ENCODE measurements at places on chromosomes 16 and 17.

- no peak for DNase-seq
These were observed 4.5 kb downstream of the ABCC3 start for GRCh38 chr17:50638966-50639713.

- no peak for DNase-seq
These were observed 12.8 kb upstream of the ITGB3 start for GRCh38 chr17:47240806-47241205.

DNA sequence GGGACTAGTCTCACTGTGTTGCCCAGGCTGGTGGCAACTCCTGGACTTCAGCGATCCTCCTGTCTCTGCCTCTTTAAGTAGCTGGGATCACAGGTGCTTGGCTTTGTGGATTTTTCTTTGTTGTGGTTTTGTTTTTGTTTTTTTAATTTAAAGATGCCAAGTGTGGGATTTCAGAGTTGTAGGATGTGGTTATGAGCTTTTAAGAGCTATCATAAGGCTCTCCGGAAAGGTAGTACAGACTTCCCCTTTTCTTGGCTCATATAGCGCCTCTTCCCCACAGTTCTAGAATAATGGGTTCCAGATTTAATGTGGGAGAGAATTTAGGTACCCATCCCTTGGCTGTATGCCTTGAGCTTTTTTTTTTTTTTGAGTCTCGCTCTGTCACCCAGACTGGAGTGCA is 17.1 kb downstream of the AKAP1 start:
- no peak for DNase-seq

- no peak for DNase-seq
These were observed 47.4 kb upstream of the CDYL2 start for GRCh38 chr16:80851831-80852230.

- DNase-seq = no peak
These were observed 7.1 kb upstream of the HOXB9 start for GRCh38 chr17:48633266-48633677.

GRCh38 chr16:4814046-4814445 is 11.6 kb upstream of the ROGDI start:
- DNase-seq = no peak

DNA sequence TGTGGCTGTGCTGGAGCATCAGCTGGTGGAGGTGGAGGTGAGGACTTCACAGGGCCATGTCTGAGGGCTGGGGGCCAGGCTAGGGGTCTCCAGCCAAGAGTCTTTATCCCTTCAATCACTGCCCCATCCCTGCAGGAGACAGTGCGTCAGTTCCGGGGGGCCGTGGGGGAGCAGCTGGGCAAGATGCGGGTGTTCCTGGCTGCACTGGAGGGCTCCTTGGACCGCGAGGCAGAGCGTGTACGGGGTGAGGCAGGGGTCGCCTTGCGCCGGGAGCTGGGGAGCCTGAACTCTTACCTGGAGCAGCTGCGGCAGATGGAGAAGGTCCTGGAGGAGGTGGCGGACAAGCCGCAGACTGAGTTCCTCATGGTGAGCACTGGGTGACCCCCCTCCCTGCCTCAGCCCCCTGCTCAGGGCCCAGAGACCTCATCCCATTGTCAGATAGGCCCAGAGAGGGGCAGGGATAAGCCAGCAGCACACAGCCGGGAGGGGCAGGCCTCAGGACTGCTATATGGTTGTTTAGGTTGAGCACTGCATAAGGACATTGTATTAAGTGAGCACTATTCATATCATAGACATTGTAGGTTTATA is 2.3 kb upstream of the PYDC1 start:
- no peak for DNase-seq

DNA sequence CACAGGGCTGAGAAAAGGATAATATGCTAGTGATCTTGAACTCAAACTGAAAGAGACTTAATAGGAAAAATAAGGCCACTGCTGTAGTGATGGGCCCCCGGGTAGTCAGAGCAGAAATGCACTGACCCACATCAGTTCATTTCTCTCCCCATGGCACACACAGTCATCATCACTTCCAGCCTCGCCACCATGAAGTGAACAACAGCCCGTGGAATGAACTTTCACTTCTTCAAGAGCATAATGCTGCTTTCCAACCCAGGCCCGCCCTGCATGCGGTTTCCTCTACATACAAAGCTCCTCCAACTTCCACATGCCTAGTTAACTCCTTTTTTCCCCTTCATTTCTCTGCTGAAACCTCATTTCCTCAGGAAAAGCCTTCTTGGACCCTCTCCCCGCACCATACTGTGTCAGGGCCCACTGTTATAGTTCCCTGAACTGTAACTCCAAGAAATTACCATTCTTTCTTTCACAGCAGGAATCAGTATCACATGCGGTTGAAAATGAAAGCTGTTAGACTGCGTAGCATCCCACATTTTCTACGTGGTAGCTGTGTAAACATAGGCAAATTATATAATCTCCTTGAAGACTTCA is 65.8 kb upstream of the SMIM36 start:
- DNase-seq = peak; percentile 8

DNA sequence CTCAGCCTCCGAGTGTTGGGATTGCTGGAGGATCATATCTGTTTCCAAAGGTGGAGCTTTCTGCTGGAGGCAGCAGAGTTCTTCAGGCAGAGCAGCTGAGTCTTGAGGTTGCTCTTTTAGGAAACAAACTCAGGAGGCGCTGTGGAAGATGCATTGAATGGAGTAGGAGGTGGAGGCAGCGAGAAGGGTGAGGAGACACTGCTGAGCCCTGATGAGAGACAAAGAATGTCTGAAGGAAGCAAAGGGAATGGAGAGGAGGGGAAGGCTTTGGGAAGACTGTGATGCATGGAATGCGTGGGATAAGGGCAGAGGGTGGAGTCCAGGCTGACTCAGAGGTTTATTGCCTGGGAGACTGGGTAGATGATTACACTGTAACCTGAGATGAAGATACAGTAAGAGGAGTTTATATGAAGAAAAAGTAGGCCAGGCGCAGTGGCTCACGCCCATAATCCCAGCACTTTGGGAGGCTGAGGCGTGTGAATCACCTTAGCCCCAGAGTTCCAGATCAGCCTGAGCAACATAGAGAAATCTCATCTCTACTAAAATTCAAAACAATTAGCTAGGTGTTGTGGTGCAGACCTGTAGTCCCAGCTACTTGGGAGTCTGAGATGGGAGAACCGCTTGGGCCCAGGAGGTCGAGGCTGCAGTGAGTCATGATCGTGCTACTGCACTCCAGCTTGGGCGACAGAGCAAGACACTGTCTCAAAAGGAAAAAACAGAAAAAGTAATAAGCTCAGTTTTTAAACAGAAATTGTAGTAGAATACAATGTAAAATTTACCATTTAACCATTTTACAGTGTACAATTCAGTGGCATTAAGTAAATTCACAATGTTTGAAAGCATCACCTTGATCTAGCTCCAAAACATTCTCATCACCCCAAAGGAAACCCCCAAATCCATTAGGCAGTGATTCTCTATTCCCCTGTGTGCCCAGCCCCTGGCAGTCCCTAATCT is 17.8 kb upstream of the TMEM219 start:
- no peak for DNase-seq

DNA sequence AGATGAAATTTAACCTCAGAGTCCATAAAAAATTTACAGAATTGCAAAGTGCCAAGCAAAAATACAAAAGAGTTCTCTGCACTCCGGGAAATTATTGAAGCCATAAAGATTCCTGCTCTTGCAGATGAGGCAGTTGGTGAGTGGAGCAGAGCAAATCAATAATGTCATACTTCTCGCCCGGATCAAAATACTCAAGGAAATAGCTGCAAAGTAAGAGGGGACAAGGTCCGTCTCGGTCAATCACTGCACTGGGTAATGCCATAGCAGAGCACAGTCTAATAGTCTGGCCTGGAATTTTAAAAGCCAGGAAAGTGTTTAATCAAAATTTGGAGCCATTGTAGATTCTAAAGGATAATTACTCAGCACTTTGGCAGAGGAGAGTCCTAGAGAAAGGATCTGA is 58.9 kb downstream of the GP2 start:
- DNase-seq = no peak

DNA sequence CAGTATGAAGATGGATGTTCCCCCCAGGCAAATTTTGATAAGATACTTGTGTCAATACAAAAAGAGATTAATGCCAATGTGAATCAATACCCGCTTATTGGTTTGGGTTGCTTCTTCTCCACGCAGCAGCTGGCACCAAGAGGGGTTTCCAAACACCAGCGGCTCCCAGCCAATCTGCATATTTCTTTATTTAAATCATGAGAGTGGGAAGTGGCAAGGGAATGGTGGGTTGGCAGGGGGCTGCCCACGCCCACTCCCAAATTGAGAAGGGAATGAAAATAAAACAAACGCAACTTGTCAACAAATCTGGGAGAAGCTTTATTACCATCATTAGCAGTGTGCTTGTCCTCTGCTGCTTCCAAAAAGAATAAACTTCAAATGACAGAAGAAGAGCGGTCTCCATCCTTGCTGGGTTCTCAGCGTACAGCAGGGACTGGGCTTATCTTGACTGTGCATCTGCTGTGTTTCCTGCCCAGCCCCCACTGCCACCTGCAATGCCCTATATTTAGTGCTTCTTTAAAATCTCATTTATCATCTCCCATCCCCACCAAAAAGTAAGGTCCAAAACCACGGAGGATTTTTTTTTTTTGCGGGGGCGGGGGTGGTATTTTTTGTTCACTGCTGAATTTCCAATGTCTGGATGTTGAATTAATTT is 34.9 kb upstream of the C16orf78 start:
- no peak for DNase-seq

DNA sequence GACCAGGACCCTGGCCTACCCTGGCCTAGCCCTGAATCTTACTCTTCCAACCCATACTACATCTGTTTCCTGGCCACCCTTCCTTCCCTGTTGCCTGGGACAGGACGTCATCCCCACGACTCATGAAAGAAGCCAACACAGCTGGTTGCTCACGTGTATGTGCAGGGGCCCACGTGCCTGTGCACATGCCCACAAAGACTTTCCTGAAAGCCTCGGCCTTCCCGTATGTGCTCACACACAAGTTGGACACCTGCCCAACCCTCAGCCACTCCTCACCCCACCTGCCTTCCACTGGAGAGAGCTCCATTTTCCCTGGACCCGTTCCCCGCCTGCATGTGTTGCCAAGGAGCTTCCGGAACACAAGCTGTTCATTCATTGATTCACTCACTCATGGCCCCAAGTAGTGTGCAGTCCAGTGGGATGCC is 7.0 kb downstream of the PLXDC1 start:
- DNase-seq = no peak

GRCh38 chr17:20206068-20206467 is 196.9 kb downstream of the SPECC1 start:
- DNase-seq = no peak

- DNase-seq = no peak
These were observed 49.2 kb upstream of the EMP2 start for GRCh38 chr16:10629592-10629963.

- no peak for DNase-seq
These were observed 11.5 kb upstream of the FOXJ1 start for GRCh38 chr17:76152591-76152990.

DNA sequence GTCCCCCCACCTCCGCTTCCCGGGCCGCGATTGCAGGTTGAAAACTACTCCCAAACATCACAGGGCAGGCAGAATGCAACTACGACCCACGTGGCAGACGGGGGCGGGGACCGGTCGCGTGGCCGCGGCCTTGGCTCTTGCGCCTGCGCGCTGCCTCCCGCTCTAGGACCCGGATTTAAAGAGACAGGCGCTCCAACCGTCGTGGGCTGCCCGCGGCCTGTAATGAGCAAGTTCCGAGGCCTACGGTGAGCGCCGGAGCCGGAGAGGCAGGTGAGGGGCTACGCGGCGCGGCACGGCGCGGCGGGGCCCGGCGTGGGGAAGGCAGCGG is at the start of gene LIG3:
LIG3 (plus strand) TSS at position 160 of the 328 bp plus-strand sequence. CDS start 2,494 bp downstream, outside the sequence.
- peak; percentile 74 for DNase-seq

GRCh38 chr17:58492238-58493121 is 4.3 kb upstream of the HSF5 start:
- no peak for DNase-seq

DNA sequence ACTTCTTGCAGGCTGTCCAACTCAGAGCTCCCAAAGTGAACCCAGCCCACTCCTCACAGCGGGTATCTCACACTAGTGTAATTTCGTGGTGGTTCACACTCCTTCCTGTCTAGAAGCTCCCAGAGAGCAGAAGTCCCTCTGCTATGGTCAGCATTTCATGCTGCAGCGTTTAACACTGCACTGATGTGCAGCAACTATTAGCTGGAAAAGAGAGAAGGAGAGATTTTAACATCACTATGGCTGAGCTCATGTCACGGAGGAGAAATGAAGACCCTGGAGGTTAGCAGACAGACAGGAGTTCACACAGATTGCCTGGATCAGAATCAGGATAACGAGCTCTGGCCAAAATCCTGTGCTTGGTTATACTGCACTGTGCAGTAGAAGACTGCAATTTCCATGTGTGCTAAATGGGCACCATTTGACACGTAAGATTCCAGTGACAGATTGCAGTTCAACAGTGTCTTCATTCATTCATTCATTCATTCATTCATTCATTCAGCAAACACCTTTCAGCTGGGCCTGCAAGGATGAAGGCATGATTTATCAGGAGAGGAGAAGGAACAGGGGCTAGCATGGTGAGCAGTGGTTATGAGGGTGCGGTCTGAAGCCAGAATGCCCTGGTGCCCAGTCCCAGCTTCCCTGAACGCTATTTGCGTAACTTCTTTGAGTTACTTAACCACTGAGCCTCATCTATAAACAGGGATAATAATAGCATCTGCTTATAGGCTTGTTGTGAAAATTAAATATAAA is 5.3 kb upstream of the CCL1 start:
- DNase-seq = no peak

GRCh38 chr16:60107871-60108270 is 1373.8 kb upstream of the GOT2 start:
- DNase-seq = no peak

DNA sequence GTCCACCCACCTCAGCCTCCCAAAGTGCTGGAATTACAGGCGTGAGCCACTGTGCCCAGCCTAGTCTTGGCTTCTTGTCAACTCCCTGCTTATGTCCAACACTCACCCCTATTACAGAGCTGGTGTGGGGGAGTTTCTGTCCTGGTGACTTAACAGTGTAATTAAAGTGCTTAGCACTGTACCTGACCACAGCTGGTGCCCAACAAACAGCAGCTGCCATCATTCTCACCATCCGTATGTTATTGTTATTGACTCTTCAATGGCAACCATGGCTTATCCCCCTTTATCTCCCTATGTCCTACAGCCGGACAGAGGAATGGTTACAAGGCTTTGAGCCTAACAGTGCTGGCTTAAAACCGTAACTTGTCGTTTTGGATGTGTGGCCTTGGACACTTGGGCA is 17.0 kb upstream of the BRCA1 start:
- DNase-seq = no peak

DNA sequence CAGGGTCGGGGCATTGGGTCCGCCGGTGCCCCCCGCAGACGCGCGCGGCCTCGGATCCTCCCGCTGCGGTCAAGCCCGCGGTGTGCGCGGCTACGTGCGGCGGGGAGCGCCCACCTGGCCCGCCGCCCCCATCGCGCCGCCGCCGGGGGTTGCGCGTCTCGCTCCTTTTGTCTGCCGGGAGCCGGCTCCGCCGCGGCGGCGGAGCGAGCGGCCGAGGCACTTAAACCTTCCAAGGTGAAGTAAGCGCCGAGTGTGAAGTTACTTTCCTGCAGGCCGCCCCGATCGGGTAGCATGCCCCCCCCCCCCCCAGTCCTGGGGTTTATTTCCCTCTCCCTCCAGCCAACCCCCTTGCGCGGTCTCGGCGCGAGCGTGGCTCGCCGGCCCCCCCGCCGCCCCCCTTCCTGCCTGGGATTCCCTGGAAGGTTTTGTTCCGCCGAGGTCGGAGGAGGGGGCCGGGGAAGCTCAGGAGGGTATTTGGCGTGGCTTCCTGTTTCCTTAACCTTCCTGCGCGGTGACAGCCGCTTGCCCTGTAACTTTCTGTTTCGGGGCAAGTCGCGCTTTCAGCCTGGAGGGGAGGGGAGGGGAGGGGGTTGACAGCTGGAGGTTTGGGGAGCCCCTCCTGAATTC is 56.6 kb upstream of the GSE1 start:
- DNase-seq = no peak
